CD4-positive, alpha-beta T cell treated with Interleukin-6 at 100 ng/mL for 8 hours (primary cell): ENCODE measurements at places on chromosomes 16 and 17.

DNA sequence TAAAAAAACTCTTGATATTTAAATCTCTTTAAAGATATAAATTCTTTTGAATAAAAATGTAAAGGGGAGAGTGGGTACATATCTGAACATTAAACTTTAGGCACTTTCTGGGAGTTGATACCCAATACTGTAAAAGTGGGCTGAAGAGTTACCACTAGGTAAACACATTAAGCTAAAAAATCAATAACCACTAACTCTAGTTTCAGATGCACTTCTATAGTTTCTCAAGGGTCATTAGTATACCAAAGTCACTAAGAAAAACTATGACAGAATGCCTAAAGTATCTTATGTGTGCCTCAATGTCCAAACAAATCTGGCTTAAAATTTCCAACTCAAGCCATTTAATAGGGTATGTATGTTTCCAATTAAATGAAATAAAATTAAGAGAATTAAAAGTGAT, 13.1 kb upstream of the CFDP1 start:
- no peak for DNase-seq

- no peak for DNase-seq
Observed at GRCh38 chr16:20681821-20682760, 15.4 kb downstream of the ACSM1 start.

DNA sequence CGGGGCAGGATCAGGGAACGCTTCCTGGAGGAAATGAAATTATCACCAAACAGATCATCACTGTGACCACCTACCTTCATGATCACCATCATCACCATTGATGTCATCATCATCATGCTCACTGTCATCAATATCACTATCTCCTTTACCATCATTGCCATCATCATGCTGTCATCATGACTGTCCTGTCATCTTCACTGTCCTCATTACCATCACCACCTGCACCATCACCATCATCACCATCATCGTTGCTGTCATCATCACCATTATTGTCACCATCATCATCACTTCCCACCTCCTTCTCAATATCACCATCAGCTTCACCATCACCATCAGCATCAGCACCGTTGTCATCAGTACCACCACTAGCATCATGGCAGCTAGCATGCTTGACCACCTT, 65.3 kb downstream of the NTN1 start:
- DNase-seq, result no peak

DNA sequence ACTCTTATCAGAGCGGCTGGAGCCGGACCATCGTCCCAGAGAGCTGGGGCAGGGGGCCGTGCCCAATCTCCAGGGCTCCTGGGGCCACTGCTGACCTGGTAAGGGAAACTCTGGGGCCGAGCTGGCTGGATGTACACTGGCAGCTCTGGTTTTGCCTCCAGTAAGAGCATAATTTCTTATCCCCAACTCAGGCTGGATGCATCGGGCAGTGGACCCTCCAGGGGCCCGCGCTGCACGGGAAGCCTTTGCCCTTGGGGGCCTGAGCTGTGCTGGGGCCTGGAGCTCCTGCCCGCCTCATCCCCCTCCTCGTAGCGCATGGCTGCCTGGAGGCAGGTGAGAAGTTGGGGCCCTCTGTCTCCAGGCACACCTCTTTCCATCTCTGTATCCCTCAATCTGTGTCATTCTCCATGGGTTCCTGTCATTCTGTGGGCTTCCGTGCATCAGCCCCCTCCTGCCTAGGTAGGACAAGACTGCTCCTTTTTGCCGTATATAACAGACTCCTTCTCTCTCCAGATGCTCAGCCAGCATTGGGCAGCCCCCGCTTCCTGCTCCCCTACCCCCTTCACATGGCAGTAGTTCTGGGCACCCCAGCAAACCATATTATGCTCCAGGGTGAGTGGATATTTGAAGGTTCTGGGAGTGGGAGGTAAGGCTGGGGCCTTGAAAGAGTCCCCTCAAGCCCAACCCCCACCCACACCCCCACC, 9.4 kb upstream of the TMEM88 start:
- DNase-seq, result no peak

- no peak for DNase-seq
Observed at GRCh38 chr16:60821661-60822060, 1214.6 kb downstream of the CDH8 start.

DNA sequence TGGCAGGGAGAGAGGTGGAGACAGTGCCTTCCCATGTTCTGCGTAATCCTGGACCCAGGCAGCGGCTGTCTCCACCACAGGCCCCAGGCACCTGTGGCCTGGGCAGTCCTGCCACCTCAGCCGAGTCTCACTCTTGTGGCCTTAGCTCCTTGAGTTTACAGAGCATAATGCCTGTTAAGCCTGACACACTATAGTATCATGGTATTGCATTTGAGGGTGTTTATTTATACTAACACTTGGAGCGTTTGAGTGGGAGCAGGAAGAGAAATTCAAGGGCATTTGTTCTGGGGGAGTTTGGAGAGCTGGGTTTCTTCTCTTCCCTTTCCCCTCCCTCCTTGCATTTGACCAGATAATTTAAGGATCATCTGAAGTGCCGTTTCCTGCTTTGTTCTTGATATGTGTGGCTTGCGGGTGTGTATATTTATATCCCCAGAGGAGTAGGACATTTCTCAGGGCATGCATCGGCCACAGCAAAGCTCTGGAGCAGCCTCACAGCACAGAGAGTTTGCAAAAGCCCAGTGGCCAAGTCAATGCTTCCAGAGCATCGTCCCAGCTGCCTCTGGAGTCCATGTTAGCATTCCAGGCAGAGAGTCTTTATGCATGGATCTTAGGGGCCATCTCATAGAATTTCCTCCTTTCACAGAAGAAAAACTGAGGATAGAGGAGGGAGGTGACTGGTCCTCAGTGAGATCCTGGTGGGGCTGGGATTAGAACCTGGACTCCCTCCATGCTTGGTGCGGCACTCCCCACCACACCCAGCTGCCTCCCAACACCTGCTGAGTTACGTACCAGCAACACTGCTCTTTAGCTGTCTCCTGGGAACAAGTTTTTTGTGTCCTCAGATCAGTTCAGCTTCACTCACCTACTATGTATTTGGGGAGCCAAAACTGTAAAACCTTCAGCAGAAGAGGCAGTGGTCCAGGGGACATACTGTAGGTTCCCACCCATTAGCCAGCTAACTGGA, 222.8 kb downstream of the CCDC182 start:
- DNase-seq, result no peak

GRCh38 chr17:21201298-21201595, 12.7 kb downstream of the TMEM11 start:
- DNase-seq, result no peak

GRCh38 chr17:1460233-1460632, 4.2 kb upstream of the CRK start:
- DNase-seq, result no peak

DNA sequence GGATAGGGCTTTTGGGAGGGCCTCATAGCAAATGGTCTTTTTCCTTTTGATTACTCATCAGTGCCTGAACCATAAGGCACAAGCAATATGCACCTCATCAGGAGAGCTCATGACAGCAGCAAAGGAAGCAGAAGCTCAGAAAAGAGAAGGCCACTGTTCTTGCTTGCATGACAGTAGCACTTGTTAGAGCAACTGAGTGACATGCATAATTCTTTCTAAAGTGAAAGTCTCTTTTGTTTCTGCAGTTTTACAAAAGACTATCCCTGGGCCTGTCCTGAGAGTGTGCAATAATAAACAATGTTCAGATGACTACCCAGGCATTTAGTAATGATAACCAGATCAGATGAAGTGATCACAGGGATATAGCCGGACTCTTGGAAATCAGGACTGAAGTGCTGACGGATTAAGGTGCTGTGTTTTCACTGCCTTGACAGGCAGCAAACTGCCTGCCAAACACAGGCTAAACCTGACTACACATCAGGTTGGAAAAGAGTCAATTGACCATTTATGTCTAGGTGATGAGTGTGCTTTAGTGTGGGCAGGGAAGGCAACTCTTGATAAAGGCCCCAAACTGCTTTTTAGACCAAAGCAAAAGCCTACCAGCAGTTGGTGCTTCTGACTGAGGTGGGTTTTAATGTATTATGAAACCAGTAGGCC, 1860.3 kb downstream of the TP53TG3F start:
- no peak for DNase-seq

DNA sequence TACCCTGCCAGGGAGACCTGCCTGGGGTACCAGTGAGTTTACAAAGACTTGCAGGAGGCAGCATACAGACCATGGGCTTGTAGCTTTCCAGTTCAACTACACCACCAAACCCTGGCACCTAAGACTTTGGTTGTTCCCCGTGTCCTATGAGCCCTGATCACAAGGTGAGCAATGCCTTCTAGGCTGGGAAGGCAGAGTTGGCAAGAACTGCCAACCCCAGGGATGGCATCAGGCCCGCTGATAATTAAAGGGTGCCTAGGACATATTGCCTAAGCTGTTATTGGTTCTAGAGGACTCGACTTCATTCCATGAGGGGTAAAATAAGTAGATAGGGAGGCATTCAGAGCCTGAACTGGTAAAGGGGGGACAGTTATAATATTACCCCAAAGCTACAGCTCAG, 41.3 kb downstream of the CDH13 start:
- no peak for DNase-seq

- no peak for DNase-seq
Observed at GRCh38 chr17:59512844-59513385, 52.5 kb upstream of the DHX40 start.

DNA sequence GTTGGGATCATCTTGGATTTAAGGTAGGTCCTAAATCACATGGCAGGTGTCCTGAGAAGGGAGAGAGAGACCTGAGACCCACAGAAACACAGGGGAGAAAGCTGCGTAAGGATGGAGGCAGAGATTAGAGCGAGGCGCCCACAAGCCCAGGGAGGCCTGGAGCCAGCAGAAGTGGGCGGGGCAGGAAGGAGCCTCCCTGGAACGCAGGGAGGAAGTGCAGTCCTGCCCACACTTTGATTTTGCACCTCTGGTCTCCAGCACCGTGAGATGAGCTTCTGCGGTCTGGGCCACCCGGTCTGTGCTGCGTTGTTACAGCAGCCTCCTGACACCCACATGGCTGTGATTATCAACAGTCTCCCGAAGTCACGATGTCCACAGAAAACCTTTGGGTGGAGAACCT, 6.4 kb downstream of the DNASE1L2 start:
- no peak for DNase-seq

- no peak for DNase-seq
Observed at GRCh38 chr16:12182212-12182611, 205.7 kb downstream of the SNX29 start.

DNA sequence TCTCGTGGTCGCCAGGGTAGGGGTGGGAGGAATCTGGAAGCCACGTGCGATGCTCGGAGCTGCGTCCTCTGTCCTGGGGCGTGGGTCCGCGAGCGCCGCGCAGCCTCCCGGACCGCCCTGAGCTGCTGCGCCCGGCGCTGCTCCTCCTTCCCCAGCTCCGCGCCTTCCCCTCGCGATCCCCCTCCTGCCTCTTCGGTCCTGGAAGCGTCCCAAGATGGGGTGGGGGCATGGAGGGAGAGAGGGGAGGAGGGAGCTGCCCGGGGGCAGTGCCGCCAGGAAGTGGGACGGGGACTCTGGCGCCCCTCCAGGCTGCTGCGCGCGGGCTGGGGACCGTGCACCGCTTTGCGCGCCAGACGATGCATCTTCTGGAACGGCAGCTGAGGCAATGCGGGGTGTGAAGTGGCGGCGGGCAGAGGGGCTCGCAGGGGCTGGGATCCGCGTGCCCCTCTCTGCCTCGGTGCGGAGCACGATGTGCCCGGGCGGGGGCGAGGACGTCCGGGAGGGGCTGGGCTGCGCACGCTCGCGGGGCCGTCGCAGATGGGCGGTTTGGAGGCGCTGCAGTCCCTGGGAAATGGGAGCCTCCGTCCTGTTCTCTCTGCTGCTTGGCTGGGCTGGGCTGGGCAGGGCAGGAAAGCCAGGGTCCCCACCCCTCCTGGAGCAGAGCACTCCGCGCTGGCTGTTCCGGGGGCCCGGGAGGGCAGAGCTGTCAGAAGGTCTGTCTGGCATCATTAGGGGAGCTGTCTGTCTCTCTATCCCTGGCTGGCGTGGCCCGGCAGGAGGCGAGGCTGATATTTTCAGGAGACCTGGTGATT, 388.0 kb downstream of the SEC14L1 start:
- DNase-seq, result no peak
